Stimulated activated CD4-positive, alpha-beta T cell treated with anti-CD3 and anti-CD28 coated beads, TNF-alpha, amount 100 ng/mL, for 48 hours (primary cell): ENCODE measurements at places on chromosomes 11 and 22.

DNA sequence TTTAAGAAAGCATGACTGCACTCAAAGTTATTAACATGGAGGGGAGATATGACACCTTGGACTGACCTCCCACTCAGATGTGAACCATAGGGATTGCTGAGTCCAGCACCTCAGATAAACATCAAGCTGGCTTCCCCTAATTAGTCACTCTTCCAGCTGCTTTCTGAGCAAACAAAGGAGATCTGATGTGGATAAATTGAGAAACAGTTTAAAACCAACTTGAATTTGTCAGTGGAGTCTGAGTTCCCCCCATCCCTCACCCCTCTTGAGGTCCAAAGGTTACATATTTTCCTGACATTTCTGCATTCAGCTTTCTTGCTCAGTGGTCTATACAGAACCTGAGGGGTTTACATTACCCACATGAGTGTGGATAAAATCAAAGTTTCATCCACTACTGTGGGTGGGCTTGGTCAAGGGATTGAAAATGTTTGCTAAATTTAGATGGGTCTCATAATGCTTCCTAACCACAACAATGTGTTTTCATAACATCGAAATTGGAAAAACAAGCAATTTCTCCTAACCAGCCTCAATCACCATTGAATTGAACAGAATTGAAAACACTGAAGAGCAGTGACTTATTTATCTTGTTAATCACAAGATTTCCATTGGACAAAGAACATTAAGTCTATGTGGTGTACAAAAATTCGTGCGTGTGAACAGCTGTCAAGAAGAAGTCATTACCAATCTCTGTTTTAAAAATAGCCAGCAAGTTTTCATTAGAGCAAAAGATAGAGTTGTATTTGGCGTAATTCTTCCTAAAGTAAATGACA is 292.3 kb downstream of the METTL15 start:
- DNase-seq = no peak

DNA sequence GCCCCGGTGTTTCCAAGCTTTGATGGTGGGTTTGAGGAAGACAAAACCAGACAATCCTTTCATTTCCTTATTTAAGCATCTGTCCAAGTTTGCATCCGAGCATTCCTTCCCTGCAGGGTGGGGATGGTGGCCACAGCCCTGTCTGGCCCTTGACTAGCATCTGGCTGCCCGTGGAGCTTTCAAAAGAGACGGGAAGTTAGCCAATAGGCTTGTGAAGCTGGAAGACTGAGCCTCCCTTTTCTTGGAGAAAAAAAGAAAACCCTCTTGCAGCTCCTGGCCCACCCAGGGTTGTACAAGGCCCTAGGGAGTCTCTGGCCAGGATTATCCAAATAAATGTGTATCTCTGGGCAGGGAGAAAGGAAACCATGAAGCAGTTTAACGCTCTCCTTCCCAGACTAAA is 60.6 kb downstream of the MICAL2 start:
- no peak for DNase-seq

DNA sequence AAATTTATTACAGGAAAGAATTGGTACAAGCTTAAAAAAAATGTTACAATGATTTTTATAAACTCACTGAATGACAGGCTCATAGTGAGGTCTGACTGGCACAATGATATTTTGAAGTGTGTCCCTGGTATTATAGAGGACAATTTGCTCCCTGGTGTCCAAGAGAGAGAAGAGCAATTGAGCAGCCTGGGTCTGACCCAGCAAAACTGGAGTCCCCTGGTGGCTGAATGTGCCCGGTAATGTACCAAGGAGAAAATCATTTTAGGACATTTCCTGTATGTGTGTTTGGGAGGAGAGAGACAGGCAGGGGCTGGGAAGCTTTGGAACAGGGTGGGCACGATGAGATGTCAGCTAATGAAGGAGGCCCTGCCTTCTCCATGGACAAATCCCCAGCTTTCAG is 125.3 kb downstream of the APOL5 start:
- DNase-seq = no peak

- no peak for DNase-seq
Observed at GRCh38 chr11:40045312-40045711, 1414.1 kb downstream of the LRRC4C start.

- no peak for DNase-seq
Observed at GRCh38 chr11:75518771-75519653, 6.7 kb downstream of the GDPD5 start.

GRCh38 chr11:78379039-78379670 is 38.5 kb downstream of the GAB2 start:
- DNase-seq = no peak

DNA sequence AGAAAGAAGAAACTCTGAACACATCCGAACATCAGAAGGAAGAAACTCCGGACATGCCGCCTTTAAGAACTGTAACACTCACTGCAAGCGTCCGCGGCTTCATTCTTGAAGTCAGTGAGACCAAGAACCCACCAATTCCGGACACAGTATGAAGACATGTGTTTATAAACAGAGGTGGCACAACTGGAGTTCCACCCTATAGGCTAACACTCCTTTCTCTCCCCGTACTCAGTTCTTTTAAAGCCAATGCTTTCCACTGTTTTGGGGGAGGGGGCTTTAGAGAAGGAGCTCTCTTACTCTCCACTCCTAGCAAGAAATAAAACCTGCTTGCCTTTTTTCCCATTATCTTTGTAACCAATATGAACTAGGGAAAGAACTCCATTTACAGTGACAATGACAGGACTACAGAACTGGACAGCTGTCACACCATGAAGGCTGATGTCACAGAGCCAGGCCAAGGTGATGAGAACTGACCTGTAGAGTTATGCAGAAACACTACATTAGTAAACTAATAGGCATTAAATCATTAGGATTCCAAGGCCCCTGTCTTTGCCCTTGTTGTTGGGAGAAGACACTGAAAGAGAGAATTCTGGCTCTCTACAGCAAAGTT is 733 bp downstream of the TRIM5 start:
- no peak for DNase-seq

DNA sequence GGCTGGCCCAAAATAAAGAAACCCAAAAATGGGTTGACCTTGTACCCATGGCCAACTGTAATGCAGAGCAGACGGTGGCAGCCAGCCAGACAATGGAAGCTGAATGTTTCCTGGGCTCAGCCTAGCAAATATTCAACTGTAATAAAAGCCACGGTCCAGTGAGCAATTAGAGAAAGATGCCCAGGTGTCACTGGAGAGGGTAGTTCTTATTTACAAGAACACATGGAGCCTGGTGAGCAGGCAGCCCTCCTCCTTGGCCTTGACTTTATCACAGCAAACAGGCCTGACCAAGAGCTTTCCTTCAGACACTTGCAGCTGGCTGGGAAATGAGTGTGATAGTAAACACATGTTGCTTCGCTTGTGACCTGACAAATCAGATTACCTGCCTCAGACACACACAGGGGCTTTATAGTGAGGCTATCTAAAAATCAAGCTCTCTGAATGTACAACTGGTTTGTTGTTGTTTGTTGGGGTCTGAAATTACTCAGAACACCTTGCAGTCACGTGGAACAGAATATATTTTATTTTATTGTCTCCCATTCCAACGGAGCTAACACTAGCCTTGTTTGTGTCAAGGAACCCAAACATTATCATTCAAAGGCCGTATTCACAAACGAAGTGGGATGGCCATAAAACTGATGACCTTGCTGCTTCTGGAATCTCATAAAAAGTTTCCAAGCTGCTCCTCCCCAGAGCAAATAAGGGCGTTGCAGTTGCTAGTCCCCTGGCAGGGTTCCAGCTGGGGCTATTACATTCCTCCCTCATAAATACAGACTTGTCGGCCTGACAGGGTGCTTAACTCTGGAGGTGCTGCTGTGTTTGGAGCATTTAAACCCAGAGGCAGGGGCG is 161.1 kb downstream of the BBOX1 start:
- DNase-seq = no peak

- no peak for DNase-seq
Observed at GRCh38 chr11:94786264-94787126, 18.3 kb downstream of the AMOTL1 start.

DNA sequence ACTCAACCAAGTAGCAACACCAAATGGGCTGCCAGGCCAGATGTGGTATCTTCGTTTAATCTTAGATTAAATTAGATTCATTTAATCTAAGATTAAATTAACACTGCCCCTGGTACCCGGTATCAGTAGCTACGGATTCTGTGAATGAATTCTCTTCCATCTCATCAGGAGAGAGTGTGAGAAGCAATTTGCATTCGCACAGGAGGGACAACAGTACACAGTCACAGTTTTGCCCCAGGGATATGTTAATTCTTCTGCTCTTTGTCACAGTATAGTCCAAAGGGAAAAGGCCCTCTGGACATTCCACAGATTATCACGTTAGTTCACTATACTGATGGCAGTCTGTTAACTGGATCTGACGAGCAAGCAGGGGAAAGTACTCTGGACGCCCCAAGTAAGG is 22.9 kb downstream of the ASCL2 start:
- no peak for DNase-seq

DNA sequence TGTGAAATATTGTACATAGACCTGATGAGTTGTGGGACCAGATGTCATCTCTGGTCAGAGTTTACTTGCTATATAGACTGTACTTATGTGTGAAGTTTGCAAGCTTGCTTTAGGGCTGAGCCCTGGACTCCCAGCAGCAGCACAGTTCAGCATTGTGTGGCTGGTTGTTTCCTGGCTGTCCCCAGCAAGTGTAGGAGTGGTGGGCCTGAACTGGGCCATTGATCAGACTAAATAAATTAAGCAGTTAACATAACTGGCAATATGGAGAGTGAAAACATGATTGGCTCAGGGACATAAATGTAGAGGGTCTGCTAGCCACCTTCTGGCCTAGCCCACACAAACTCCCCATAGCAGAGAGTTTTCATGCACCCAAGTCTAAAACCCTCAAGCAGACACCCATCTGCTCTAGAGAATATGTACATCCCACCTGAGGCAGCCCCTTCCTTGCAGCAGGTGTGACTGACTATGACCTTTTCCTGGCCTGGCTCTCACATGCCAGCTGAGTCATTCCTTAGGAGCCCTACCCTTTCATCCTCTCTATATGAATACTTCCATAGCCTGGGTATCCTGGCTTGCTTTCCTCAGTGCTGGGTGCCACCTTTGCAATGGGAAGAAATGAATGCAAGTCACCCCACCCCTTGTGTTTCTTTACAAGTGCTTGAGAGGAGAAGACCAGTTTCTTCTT is 12.3 kb downstream of the PIK3IP1 start:
- no peak for DNase-seq

DNA sequence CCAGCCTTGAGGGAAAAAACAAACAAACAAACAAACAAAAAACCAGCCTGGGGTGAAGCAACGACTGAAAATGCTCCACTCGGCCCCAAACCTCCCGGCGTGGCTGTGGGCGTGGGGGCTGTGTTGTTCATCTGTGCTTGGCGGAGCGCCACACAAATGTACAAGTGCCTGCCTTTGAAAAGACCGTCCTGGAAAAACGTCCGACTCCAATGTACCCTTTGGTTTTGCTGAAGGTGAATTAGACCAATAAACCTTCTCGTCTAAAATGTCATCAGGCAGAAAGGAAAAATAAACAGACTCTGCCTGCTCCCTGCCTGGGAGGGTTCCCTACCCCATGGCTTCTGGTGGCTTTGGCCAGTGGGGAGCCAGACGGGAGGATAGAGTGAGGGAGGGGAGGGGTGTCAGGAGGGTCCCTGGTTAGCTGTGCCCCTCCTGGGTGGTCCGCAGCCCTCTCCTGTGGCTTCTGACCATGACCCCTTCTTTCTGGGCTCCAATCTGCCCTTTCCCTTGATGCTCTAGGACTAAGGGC is 93.9 kb downstream of the TRMU start:
- DNase-seq = no peak

DNA sequence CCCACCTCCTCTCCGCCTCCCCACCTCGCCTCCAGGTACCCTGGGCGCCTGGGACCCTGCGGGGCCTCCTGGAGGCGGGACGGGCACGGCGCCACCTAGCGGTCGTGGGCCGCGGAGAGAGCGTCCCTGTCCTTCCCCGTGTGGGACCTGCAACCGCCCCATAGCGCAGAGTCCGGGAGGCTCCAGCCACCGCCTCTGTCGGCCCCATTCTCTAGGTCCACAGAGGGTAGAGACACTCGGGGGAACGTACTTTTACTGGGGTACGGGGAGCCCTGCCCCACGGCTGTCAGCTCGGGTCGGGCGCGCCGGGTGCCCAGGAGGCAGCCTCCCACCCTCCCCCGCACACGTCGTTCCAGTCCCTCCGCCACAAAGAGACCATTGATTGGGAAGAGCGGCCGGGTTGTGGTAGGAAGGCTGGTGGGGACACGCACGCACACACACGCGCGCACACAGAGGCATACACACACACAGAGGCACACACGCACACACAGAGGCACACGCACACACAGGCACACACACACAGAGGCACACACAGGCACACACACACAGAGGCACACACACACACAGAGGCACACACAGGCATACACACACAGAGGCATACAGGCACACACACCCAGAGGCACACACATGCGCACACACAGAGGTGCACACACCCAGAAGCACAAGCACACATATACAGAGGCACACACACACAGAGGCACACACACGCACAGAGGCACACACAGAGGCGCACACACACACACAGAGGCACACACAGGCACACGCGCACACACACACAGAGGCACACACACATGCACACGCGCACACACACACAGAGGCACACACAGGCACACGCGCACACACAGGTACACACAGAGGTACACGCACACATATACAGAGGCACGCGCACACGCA is 12.6 kb upstream of the NECTIN1 start:
- no peak for DNase-seq

DNA sequence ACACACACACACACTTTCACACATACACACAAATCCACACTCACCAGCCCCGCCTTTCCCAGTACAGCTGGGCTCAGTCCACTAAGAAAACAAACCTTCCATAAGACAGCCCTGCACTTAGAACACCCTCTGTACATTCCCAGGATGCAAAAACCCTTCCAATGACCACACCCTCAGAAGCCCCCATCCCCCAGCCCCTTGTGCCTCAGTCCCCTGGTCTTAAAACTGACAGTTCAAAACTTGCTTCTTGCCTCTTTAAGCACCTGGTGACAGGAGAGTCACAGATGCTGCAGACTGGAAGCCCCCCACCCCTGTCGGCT is 23.0 kb downstream of the APLNR start:
- no peak for DNase-seq

DNA sequence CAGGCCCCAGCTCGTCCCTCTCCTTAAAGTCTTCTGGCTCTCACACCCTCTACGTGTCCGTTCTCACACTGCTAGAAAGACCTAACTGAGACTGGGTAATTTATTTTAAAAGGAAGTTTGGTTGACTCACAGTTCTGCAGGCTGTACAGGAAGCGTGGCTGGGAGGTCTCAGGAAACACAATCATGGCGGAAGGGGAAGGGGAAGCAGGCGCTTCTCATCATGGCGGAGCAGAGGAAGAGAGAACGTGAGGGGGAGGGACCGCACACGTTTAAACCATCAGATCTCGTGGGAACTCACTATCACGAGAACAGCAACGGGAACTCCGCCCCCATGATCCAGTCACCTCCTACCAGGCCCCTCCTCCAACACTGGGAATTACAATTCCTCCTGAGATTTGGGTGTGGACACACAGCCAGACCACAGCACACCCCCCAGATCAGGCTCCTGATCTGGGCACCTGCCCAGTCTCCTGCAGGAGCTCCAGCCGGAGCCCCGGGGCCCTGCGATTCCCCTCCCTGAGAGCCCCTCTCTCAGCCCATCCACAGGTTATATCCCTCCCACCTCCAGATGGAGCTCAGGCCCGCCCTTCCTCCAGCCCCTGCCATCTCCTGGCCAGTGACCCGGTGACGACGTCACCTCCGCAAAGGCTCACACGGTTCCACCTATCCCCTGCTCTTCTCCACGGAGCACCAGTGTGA is 170.2 kb downstream of the BRD1 start:
- peak; percentile 41 for DNase-seq

- DNase-seq = no peak
Observed at GRCh38 chr11:11984563-11984962, 23.9 kb downstream of the DKK3 start.
